Lung (tissue), 17 donors: ENCODE measurements at places on chromosomes 5 and 9. TPM values are rescaled to one million over a fixed set of nuclear protein-coding genes. Genes with fewer than 3 reads are reported as not detected.

GRCh38 chr9:110066929-110067716 lies 140.8 kb downstream of the C9orf152 start:
- no peak overlapping the region for H3K27ac ChIP-seq
- H3K27me3 ChIP-seq, result no peaks in the 10 kb centered on the region
- H3K36me3 ChIP-seq, result peaks cover 7% of the 10 kb centered on the region
- H3K4me1 ChIP-seq, result no peaks in the 10 kb centered on the region
- H3K4me3 ChIP-seq, result no peak overlapping the region
- no peak for DNase-seq

- H3K27me3 ChIP-seq, result no peaks in the 10 kb centered on the region
- H3K4me1 ChIP-seq, result no peaks in the 10 kb centered on the region
- no peak overlapping the region for H3K4me3 ChIP-seq
- DNase-seq, result no peak
These were observed 89.7 kb upstream of the ADRA1B start for GRCh38 chr5:159826351-159827214.

DNA sequence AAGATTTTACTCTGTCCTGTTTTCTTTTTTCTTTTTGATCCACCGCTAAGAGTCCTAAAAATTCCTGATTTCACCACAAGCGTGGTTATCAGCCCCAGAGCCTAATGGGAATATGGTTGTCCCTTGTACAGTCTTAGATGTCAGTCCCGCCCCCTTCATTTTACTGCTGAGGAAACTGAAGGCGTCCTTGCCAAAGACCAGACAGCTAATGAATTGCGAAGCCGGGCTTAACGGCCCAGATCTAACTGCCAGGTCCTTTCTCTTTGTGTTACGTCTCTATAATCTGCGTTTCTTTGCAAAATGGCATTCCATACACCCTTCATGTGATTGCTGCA lies 497 bp downstream of the NSA2 start:
- H3K4me3 ChIP-seq, result peak overlapping the region; percentile 94
- H3K4me1 ChIP-seq, result peaks cover 9% of the 10 kb centered on the region
- no peaks in the 10 kb centered on the region for H3K27me3 ChIP-seq

GRCh38 chr5:150317048-150318003 lies 14.6 kb upstream of the ARSI start:
- no peaks in the 10 kb centered on the region for H3K27me3 ChIP-seq
- no peak overlapping the region for H3K27ac ChIP-seq
- H3K36me3 ChIP-seq, result no peaks in the 10 kb centered on the region
- no peak for DNase-seq
- no peaks in the 10 kb centered on the region for H3K4me1 ChIP-seq

DNA sequence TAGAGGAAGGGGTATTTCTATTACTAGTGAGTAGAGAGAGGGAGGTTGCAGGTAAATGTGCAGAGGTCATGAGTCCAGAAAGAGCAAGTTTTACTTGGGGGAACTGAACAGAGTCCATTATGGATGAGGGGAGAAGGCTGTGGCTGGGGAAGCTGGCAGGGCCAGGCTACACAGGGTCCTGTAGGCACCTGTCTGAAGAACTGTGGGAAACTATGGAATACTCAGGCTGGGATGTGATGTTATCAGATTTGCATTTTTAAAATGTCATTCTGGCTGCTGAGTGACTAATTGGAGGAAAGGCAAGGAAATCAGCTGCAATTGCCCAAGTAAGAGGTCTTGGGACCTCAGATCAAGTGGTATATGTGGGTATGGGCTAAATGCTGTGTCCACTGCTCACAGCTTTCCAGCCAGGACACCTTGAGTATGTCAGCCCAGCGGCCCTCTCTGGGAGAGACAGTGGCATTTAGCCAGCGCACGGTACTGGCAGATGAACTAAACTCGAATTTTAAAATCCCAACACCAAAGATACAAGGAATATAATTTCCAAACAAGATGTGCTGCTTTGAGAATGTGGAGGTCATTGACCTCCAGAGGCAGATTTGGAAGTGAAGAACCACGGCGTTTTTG lies 49.1 kb downstream of the FGF1 start:
- no peak overlapping the region for H3K4me3 ChIP-seq
- no peaks in the 10 kb centered on the region for H3K36me3 ChIP-seq
- DNase-seq, result no peak
- no peaks in the 10 kb centered on the region for H3K27me3 ChIP-seq
- H3K4me1 ChIP-seq, result peaks cover 4% of the 10 kb centered on the region
- no peak overlapping the region for H3K27ac ChIP-seq

DNA sequence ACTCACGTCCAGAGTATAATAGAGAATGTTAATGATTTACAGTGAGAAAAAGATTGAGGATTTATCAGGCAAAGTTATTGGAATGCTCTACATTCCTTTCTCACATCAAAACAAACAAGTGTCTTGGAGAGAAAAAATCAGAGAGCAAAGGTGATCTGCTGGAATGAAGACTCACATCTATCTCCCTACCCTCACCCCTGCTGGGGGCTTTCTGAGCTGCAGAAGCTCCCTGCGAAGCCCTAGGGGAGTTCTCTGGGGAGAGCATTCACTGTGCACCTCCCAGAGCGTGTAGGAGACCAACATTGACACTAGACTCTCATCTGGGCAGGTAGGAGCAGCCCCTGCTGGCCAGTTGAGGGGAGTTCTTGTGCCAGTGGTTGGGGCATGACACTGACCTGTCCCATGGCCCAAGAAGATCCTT lies 76.6 kb upstream of the ADAMTS16 start:
- no peak overlapping the region for H3K27ac ChIP-seq
- no peak overlapping the region for H3K4me3 ChIP-seq
- no peaks in the 10 kb centered on the region for H3K27me3 ChIP-seq
- no peaks in the 10 kb centered on the region for H3K4me1 ChIP-seq
- H3K36me3 ChIP-seq, result no peaks in the 10 kb centered on the region
- no peak for DNase-seq

DNA sequence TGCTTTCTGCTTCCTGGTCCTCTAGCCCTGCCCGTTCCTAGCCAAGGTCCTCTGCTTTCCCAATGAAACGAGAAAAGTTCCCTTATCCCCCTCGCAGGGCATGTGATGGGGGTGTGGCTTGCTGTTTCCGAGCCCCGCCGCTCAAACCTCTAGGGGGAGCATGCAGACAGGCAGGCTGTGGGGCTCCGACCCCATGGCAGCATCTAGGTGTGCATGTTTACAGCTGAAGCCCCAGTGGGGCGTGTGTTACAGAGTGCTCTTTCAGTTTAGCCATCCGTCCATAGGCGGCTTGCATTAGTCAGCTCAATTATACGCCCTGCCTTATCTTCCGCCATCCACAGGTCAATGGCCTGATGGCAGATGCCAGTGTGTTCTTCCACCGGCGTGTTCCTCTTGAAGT lies 48.3 kb upstream of the SPATA31E1 start:
- no peaks in the 10 kb centered on the region for H3K36me3 ChIP-seq
- no peaks in the 10 kb centered on the region for H3K4me1 ChIP-seq
- no peak overlapping the region for H3K4me3 ChIP-seq

- H3K27me3 ChIP-seq, result no peaks in the 10 kb centered on the region
- peaks cover 6% of the 10 kb centered on the region for H3K4me1 ChIP-seq
- peak; percentile 18 for DNase-seq
- H3K36me3 ChIP-seq, result no peaks in the 10 kb centered on the region
- H3K4me3 ChIP-seq, result no peak overlapping the region
These were observed 26.2 kb downstream of the NDUFA8 start for GRCh38 chr9:122133263-122133983.

DNA sequence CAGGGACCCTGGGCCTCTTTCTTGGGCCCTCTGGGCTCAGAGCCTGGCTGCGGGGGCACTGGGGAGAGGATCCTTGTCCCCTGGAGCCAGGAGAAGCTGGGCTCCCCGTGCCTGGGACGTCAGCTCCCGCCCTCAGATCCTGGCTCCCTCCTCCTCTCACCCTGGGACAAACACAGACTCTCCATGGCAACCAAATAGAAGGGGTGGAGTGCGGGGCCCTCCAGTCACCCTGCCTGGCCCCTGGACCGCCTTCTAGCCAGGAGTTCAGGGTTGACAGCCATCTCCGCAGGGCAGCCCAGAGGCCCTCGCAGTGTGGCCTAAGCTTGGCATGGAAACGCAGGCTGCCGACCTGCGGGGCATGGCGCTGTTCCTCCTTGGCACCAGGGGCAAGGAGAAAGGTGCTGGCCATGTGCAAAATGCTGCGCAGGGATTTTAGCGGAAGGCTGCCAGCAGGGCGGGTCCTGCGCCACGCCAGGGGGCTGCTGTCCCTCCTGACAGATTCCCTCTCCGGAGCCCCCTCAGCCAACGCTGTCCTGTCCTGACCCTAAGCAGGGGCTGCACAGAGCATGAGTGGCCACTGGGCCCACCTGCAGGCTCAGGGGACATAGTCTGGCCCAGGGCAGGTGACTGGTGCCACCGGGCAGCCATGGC lies 1.0 kb downstream of the ZDHHC11 start:
- H3K4me1 ChIP-seq, result peaks cover 13% of the 10 kb centered on the region
- H3K27me3 ChIP-seq, result no peaks in the 10 kb centered on the region
- peak; percentile 81 for DNase-seq

DNA sequence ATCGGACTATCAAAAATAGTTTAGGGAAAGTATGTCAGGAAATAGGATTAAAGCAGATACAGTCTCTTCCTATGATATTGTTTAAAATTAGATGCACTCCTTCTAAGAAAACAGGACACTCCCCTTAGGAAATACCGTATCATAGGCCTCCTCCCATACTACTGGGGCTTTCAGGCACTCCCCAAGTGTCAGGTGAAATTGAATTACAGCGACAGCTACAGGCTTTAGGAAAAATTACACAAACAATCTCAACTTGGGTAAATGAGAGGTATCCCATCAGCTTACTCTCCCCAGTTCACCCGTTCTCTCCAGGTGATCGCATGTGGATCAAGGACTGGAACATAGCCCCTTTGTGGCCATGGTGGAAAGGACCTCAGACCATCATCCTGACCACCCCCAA lies 110.4 kb upstream of the EPB41L4A start:
- DNase-seq, result no peak
- H3K4me3 ChIP-seq, result no peak overlapping the region
- no peaks in the 10 kb centered on the region for H3K27me3 ChIP-seq
- no peak overlapping the region for H3K27ac ChIP-seq
- H3K36me3 ChIP-seq, result no peaks in the 10 kb centered on the region
- H3K4me1 ChIP-seq, result no peaks in the 10 kb centered on the region

DNA sequence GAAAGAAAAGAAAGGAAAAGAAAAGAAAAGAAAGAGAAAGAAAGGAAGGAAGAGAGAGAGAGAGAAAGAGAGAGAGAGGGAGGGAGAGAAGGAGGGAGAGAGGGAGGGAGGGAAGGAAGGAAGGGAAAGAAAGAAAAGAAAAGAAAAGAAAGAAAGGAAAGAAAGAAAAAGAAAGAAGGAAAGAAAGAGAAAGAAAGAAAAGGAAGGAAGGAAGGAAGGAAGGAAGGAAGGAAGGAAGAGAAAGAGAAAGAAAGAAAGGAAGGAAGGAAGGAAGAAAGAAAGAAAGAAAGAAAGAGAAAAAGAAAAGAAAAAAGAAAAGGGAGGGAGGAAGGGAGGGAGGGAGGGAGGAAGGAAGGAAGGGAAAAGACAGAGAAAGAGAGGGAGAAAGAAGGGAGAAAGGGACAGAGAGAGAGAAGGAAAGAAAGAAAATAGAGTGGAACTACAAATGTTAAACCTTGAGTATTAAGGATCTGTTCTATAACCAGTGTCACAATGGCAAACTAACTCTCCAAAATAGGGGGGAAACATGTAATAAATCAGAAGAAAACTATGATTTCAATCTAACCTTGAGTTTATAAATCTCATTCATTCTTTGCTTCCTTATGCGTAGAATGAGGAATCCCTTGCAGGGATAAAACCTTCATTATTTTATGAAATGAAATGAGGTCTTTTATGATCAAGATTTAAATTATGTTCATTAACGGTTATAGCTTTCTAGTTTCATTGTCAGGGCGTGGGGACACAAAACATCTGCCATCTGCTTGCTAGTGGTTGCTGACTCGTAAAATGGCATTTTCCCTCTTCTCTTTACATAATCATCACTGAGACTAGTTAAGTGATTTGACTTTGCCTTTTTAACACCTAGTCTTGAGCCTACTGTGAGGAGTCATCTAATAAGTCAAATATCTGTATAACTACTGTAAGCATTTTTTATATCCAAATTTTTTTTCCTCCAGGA lies 40.7 kb upstream of the RAD23B start:
- H3K4me1 ChIP-seq, result no peaks in the 10 kb centered on the region
- H3K4me3 ChIP-seq, result no peak overlapping the region
- no peaks in the 10 kb centered on the region for H3K27me3 ChIP-seq
- DNase-seq, result peak; percentile 86
- H3K27ac ChIP-seq, result no peak overlapping the region

DNA sequence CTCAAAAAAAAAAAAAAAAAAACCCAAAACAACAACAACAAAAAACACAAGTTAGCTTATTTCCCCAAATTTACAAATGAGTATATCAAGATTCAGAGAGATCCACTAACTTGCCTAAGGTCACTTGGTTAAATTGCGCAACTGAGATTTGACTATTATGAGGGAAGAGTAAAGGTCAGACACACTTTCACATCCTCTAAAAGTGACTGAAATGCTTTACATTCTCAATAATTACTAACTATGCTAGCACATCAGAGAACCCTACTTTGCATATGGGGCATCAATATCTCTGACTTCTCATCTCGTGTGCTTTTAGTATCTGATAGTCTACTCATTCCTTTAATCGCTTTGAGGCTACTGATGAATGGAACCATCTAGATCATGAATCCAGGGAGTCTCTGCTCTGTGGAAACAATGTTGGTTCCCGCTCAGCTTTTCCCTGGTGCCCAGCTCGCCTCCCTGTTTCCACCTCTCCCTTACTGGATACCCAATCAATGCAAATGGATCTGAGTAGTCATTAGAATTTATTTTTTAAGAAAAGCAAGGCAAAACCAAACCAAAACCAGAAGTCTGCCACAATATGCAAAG lies 182.1 kb upstream of the TRIM32 start:
- H3K4me1 ChIP-seq, result no peaks in the 10 kb centered on the region
- no peak overlapping the region for H3K27ac ChIP-seq
- no peak for DNase-seq
- no peaks in the 10 kb centered on the region for H3K27me3 ChIP-seq

DNA sequence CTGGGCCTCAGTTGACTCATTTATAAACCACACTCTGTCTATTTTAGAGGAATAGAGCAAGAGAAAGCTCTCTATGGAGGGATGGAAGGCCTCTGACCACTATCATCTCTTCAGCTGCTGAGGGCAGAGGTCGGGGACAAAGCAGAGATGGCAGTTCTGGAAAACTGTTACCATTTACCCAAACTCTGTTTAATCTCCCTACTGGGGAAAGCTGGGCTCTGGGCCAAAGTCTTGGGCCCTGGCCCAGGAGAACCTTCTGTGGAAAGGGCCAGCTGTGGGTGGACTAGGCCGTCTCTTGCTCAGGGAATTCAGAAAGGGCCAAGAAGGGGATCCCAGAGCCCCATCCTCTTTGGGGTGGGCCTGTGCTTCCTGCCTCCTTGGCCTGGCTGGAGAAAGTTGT lies 100.0 kb downstream of the PSD2 start:
- H3K4me1 ChIP-seq, result peaks cover 30% of the 10 kb centered on the region
- no peak overlapping the region for H3K4me3 ChIP-seq
- peaks cover under 1% of the 10 kb centered on the region for H3K27me3 ChIP-seq
- DNase-seq, result peak; percentile 84

DNA sequence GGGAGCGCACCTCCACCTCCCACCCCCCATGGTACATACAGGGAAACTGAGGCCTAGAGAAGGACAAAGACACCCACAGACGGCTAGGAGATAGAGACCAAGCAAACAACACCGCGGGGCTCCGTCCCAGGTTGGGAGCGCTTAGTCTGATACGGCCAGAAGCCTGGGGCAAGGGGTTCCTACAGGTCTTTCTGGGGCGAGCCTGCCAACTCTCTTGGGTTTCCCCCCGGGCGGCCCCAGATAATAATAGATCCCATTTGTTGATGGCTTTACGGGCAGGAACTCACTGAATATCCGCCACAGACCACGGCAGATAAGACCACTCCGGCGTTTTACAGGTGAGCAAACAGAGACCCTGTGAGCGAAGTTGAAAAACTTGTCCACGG lies 5.0 kb upstream of the EBF1 start:
- no peaks in the 10 kb centered on the region for H3K36me3 ChIP-seq
- H3K27ac ChIP-seq, result no peak overlapping the region
- peaks cover 4% of the 10 kb centered on the region for H3K27me3 ChIP-seq
- H3K4me3 ChIP-seq, result no peak overlapping the region
- DNase-seq, result peak; percentile 19

Gene PPP3R2
- not detected for total RNA-seq

Gene SUB1
- 126 TPM for total RNA-seq
